Stimulated activated CD8-positive, alpha-beta memory T cell treated with anti-CD3 and anti-CD28 coated beads, Interleukin-7, amount 100 ng/mL, for 48 hours (primary cell): ENCODE measurements at places on chromosomes 7 and 10.
A peak's percentile ranks its signal among the peaks of the same experiment; 100 is the strongest.

GRCh38 chr7:133230591-133231194 lies 22.2 kb upstream of the EXOC4 start:
- no peak for DNase-seq

DNA sequence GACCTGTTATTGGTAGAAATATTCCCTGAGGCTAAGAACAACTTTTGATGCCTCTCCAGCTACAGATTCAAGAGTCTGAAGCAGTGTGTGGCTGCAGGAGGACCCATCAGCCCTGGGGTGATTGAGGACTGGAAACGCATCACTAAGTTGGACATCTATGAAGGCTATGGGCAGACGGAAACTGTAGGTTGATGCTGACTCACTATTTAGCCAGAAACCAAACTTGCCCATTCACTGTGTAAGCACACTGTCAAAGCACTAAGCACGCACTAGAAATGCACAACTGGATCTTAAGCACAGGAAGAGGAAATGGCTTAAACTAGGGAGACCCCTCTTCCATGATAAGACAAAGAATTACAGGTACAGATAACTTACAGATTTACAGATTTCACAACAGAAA lies 20.8 kb downstream of the ACSM6 start:
- DNase-seq, result no peak

DNA sequence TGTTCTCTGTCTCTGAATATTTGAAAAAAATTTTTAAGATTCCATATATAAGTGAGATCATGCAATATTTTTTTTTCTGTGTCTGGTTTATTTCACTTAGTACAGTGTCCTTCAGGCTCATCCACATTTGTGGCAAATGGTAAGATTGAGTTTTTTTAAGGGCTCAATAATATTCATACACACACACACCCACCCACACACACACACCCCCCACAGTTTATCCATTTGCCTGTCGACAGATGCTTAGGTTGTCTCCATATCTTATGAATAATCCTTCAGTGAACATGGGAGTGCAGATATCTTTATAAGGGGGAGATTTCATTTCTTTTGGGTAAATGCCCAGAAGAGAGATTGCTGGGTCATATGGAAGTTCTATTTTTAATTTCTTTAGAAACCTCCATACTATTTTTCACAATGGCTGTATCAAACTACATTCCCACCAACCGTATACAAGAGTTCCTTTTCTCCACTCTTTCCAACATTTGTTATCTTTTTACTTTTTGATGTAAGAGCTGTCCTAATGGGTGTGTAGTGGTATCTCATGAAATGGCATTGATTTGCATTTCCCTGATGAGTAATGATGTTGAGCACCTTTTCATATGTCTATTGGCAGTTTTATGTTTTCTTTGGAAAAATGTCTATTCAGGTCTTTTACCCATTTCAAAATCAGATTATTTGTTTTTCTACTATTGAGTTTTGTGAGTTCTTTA lies 35.0 kb downstream of the AUTS2 start:
- no peak for DNase-seq

DNA sequence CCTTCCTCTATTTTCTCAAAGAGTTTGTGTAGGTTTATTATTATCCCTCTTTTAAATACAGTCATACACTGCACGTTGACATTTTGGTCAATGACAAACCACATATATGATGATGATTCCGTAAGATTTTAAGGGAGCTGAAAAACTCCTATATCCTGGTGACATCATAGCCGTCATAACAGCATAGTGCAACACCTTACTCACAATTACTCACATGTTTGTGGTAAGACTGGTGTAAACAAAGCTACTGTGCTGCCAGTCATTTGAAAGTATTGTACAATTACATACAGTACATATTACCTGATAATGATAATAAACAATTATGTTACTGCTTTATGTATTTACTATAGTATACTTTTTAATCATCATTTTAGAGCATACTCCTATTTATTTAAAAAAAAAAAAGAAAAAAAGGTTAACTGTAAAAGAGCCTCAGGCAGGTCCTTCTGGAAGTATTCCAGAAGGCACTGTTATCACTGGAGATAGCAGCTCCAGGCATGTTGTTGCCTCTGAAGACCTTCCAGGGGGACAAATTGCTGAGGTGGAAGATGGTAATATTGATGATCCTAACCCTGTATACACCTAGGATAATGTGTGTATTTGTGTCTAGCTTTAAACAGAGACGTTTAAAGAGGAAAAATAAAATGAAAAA lies 123.3 kb upstream of the CDK1 start:
- DNase-seq, result no peak

DNA sequence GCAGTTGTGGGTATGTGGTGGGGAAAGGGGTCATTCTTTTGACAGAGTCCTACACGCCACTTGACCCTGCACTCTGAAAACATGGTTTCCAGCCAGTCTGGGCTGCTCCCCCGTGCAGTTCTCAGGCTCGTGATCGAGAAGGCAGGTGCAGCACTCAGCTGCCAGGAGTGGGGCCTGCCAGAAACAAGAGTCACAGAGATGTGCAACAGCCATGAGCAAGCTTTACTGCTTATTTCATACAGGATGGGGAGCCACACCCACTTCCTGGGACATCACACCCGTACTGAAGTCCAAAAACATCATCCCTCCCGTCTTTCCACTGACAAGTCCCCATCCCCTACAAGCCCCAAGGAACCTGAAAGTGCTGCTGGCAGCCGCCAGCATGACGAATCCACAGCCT lies 9.3 kb downstream of the ATG9B start:
- DNase-seq, result no peak

DNA sequence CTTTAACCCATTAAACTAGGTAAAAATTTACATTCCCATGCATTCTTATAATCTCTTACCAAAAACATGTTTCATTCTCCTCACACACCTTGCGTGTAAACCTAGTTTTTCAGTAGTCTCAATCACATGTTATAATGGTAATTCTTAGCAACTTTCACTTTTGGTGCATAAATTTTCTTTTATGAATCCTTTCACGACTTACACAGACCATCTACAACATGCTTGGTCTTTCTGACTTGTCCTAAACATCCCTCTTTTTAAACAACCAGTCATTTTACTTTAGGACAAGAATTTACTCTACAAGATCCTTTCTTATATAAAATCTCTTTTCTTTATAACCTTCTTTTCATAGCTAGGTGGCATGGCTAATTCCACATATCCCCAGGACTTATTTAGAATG lies 25.8 kb downstream of the FBXL13 start:
- DNase-seq, result no peak

GRCh38 chr10:93600446-93601145 lies 439 bp downstream of the RBP4 start:
- no peak for DNase-seq

- no peak for DNase-seq
Measured at GRCh38 chr10:123633106-123633505, 33.0 kb upstream of the GPR26 start.

DNA sequence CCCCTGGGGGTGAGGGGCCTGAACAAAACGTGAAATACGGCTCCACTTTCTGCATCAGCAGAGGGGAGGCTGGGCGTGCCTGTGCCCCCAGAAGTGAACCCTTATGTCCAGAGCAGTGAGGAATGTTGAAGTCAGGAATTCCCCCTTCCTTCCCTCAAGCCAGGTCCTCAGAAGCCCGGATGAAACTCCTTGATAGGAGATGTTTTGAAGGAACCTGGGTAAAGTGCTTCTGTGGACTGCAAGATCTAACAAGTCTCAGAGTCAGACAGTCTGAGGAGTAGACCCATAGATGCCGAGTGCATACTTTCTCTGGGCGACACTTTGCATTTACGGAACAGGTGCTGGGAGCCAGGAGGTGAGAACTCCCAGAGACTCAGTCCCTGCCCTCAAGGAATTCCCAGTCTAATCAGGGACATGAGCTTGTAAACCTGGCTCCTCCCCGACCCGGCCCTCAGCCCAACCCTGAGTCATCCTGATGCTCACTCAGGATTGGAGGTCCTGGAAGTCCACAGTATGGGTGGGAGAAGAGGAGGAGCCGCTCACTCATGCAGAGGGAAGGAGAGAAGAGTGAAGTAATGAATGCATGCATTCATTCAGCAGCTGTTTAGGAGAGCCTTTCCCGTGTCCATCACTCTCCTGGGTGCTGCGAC lies 179.5 kb upstream of the ITGB1 start:
- no peak for DNase-seq

GRCh38 chr7:142854372-142855113 lies at the start of gene EPHB6:
TSS of gene EPHB6 (plus strand) at chr7:142855076. CDS start at chr7:142863228, 8,152 bp downstream.
- DNase-seq, result peak; percentile 34

DNA sequence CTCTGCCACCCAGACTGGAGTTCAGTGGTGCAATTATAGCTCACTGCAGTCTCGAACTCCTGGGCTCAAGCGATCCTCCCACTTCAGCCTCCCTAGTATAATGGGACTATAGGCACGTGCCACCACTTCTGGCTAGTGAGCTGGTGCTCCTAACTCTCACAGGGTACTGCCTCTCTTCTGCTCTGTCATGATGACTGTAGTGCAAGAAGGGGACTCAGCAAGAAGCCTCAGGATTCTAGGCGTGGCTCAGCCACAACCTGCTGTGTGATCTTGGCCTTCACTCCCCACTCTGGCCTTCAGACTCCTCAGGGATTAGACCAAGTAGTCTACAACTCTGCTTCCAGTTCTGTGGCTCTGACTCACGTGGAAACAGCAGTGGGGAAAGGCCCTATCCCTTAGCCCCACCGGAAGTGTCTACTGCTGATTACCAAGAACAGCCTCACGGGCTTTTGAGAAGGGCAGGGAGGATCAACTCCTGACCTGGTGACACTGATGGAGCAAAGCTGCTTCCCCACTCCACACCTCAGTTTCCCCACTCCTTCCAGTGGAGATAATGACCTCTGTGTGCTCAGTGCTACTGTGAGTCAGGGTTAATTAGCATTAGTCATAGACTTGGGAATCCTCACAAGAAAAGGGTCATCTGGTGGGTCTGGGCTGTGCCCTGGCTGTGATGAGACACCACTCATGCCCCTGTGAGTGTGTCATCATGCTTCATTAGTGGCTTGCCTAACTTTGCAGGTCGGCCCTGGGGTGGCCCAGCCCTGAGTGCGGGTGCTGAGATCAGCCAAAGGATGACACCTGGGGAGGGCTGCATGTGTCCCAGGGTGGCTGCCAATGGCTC lies 41.1 kb downstream of the ZC3HC1 start:
- no peak for DNase-seq

DNA sequence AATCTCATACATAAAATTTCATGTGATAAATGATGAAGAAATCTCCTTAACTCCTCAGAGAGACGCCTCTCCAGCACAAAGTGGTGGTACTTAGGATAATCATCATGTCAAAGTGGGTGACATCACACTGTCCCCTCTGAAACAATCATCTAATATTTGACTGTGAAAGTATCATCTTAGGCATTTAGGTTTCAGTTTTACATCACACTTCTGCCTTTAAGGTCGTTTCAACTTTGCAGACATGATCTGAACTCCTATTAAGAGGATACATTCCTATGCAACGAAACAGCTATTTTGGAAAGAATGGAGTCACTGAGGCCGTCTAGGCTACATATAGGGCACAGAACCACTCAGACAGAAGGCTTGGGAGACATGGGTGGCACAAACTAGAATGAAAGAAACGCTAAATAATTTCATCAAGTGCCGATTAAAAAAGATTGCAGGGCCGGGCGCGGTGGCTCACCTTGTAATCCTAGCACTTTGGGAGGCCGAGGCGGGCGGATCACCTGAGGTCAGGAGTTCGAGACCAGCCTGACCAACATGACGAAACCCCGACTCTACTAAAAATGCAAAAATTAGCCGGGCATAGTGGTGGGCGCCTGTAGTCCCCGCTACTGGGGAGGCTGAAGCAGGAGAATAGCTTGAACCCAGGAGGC lies 2.0 kb downstream of the VOPP1 start:
- no peak for DNase-seq
